ENCODE measurements at places on chromosomes 6 and 20.

GRCh38 chr20:38175304-38176180 is 10.5 kb upstream of the TGM2 start:
- H3K36me3 ChIP-seq: no peaks in the 10 kb centered on the region
- peaks cover 91% of the 10 kb centered on the region for H3K4me1 ChIP-seq
- no peak overlapping the region for H3K27ac ChIP-seq
- no peak overlapping the region for H3K4me3 ChIP-seq
- H3K27me3 ChIP-seq: peaks cover 8% of the 10 kb centered on the region

DNA sequence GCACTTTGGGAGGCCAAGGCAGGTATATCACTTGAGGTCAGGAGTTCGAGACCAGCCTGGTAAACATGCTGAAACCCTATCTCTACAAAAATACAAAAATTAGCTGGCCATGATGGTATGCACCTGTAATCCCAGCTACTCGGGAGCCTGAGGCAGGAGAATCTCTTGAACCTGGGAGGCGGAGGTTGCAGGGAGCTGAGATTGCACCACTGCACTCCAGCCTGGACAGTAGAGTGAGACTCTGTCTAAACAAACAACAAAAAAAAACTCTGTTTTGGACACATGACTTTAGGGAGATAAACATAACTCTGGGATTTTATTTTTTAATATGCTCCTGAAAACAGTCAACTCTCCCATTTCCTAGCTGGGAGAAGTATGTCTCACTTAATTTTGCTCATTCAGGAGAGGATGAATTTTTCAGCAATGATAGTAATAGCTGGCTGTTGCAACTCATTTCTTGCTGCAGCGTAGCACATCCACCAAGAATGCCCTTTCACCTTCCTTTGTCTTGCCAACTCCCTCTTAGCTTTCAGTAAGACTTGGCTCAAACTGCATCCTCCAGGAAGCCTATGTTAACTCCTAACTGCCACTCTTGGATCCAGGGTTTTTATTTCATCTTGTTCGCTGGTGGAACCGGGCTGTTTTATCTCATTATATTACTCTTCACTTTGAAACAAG is 24.3 kb downstream of the TOP1 start:
- H3K4me1 ChIP-seq: peaks cover 94% of the 10 kb centered on the region
- peaks cover 43% of the 10 kb centered on the region for H3K36me3 ChIP-seq
- H3K4me3 ChIP-seq: peak overlapping the region; percentile 34
- no peak for DNase-seq
- peaks cover 3% of the 10 kb centered on the region for H3K27me3 ChIP-seq

GRCh38 chr20:50580842-50581544 is 70.8 kb downstream of the PTPN1 start:
- no peak overlapping the region for H3K4me3 ChIP-seq
- peaks cover 26% of the 10 kb centered on the region for H3K4me1 ChIP-seq
- no peak for DNase-seq
- H3K36me3 ChIP-seq: peaks cover 75% of the 10 kb centered on the region

DNA sequence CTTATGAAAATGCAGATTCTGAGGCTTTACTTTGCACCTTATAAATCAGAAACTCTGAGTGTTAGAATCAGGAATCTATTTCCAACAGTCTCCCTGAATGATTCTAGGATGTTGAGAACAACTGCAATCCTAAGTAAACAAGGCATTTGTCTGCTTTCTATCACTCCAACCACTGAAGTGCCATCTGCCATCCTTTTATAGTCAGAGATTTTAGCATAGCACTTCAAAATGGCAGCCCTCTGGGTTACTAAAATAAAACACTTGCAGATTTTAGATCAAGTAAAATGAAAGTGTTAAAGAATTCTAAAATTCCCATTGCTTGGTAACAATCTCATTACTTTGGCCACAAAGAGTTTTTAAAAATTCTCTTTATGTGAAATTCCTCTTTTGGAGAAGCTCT is 258.9 kb downstream of the CD109 start:
- peaks cover 4% of the 10 kb centered on the region for H3K27me3 ChIP-seq
- H3K4me3 ChIP-seq: no peak overlapping the region
- H3K27ac ChIP-seq: no peak overlapping the region
- DNase-seq: no peak
- H3K36me3 ChIP-seq: no peaks in the 10 kb centered on the region
- H3K4me1 ChIP-seq: no peaks in the 10 kb centered on the region

GRCh38 chr6:165487347-165487746 is 175.7 kb downstream of the PDE10A start:
- DNase-seq: no peak
- peaks cover 4% of the 10 kb centered on the region for H3K27me3 ChIP-seq
- no peak overlapping the region for H3K4me3 ChIP-seq
- H3K27ac ChIP-seq: peak overlapping the region; percentile 31
- peaks cover 17% of the 10 kb centered on the region for H3K4me1 ChIP-seq

DNA sequence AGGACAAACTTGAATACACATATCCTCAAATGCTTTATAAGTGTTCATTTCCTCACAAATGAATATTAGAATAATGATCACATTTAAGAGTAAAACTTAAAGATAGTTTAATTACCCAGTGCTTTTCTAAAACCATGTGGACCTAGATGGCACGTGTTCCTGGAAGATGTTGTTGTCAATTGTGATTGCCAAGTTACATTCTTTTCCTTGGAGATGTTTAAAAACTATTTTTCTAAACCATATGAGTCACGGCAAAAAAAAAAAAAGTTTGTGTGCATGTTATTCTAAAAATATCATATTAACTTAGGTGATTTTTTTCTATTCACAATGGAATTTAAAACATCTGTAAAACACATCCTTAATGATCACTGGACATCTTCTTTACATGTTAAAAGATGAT is 51.1 kb downstream of the RCAN2 start:
- H3K27ac ChIP-seq: no peak overlapping the region
- no peak for DNase-seq
- no peak overlapping the region for H3K4me3 ChIP-seq

DNA sequence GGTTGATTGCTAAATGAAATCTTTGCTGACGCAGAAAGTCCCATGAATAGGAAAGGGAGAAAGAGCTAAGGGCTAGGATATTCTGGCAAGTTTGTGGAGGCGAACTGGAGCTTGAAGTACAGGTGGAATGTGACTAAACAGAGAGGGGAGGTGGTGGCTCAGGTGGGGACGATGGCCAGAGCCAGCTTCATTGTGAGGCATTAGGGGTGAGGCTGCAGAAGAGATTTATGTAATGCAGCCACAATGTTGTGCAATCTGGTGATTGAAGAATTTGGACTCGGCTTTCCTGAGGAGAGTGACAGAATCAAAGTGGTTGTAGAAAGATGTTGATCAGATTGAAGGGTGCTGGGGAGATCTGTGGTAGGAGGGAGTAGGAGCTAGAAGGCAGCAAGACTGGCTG is 42.9 kb upstream of the SPACA1 start:
- DNase-seq: no peak
- peaks cover 46% of the 10 kb centered on the region for H3K4me1 ChIP-seq

DNA sequence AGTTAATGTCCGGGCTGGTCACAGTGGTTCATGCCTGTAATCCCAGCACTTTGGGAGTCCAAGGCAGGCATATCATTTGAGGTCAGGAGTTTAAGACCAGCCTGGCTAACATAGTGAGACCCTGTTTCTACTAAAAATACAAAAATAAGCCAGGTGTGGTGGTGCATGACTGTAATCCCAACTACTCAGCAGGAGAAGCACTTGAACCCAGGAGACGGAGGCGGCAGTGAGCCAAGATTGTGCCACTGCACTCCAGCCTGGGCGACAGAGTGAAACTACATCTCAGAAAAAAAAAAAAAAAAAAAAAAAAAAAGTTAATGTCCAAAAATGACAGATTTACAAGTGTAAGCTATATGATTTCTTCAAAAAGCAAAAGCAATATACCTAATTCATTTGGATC is 124.9 kb downstream of the CCDC170 start:
- no peaks in the 10 kb centered on the region for H3K27me3 ChIP-seq
- DNase-seq: no peak
- no peak overlapping the region for H3K27ac ChIP-seq
- peaks cover 8% of the 10 kb centered on the region for H3K4me1 ChIP-seq

DNA sequence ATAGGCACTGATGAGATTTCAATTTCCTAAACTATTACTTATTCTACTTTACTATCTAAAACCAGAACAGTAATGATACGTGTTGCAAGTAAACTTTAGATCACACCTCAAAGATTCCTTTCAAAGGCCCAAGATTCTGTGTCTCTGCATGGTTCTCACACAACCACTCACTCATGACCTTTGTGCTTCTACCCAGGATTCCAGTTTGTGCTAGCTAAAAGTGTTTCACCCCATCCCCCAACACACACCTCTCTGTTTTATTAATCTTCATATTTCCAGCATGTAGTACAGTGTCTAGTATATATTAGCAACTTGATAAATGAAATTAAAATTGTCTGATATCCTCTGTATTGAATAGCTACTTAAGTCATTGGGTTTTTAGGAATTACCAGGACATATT is 8.8 kb upstream of the SH3BGRL2 start:
- H3K27ac ChIP-seq: no peak overlapping the region
- no peaks in the 10 kb centered on the region for H3K36me3 ChIP-seq
- no peak overlapping the region for H3K4me3 ChIP-seq
- peaks cover 32% of the 10 kb centered on the region for H3K4me1 ChIP-seq

DNA sequence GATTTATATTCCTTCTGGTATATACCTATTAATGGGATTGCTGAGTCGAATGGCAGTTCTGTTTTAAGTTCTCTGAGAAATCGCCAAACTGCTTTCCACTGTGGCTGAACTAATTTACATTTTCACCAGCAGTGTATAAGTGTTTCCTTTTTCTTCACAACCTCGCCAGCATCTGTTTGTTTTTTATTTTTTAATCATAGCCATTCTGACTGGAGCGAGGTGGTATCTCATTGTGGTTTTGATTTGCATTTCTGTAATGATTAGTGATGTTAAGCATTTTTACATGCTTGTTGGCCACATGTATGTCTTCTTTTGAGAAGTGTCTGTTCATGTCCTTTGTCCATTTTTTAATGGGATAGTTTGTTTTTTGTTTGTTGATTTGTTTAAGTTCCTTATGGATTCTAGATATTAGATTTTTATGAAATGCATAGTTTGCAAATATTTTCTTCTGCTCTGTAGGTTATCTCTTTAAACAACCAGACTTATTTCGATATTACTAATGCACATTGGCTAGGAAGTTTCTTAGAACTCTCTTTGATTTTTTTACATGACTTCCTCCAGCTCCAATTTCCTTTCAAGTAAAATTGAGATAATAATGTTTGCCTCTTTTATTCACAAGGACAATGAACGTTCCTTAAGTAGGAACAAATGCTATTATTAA is 12.2 kb upstream of the VNN1 start:
- DNase-seq: no peak
- H3K27me3 ChIP-seq: no peaks in the 10 kb centered on the region
- no peaks in the 10 kb centered on the region for H3K36me3 ChIP-seq
- no peak overlapping the region for H3K4me3 ChIP-seq
- H3K27ac ChIP-seq: no peak overlapping the region
- peaks cover 21% of the 10 kb centered on the region for H3K4me1 ChIP-seq

- H3K27me3 ChIP-seq: no peaks in the 10 kb centered on the region
- no peak for DNase-seq
Observed at GRCh38 chr20:32845786-32846185, 12.9 kb upstream of the EFCAB8 start.

- DNase-seq: no peak
- peaks cover 30% of the 10 kb centered on the region for H3K4me1 ChIP-seq
- H3K27ac ChIP-seq: no peak overlapping the region
- no peak overlapping the region for H3K4me3 ChIP-seq
- H3K27me3 ChIP-seq: peaks cover 44% of the 10 kb centered on the region
- H3K36me3 ChIP-seq: no peaks in the 10 kb centered on the region
Observed at GRCh38 chr20:2708073-2708415, 15.5 kb downstream of the EBF4 start.

- peak overlapping the region; percentile 76 for H3K27ac ChIP-seq
- DNase-seq: no peak
- peak overlapping the region; percentile 14 for H3K4me3 ChIP-seq
- H3K36me3 ChIP-seq: no peaks in the 10 kb centered on the region
- H3K27me3 ChIP-seq: peaks cover 18% of the 10 kb centered on the region
Observed at GRCh38 chr6:45835721-45836437, 179.8 kb downstream of the CLIC5 start.

DNA sequence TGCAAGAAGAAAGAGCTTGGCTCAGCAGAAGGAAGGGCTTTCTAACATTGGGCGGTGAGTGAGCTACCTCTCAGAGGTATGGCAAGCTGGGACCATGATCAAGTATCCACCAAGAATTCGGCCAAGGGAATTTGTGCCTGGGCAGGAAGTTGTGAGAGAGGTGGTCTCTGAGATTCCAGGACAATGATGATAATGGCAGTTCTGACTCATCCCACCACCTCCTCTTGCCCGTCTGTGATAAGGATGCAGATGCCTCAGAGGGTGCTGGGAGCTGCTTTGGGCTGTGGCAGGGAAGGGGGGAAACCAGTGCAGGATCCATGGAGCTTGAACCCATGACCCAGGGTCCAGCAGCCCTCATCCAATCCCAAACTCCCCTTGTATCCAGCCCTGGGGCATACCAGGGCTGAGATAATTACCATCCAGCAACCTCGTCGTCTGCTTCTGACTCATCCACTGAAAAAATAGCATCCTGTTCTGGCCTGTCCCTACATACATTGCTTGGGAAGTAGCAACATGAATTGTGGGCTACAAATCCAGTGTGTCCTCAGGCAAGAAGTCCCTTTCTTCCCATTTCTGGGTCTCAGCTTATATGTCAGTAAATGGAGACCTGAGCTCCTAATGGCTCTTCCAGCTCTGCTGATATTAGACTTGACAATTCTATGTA is 5.9 kb downstream of the TGM6 start:
- DNase-seq: no peak
- H3K4me1 ChIP-seq: peaks cover 6% of the 10 kb centered on the region
- peaks cover 10% of the 10 kb centered on the region for H3K27me3 ChIP-seq
- H3K27ac ChIP-seq: no peak overlapping the region
- H3K4me3 ChIP-seq: no peak overlapping the region

GRCh38 chr6:135423649-135424128 is 73.9 kb downstream of the AHI1 start:
- no peak overlapping the region for H3K27ac ChIP-seq
- no peak for DNase-seq
- H3K4me1 ChIP-seq: no peaks in the 10 kb centered on the region
- H3K27me3 ChIP-seq: no peaks in the 10 kb centered on the region
- H3K36me3 ChIP-seq: no peaks in the 10 kb centered on the region
- no peak overlapping the region for H3K4me3 ChIP-seq

GRCh38 chr6:159090530-159091480 is 46.0 kb upstream of the TAGAP start:
- no peak overlapping the region for H3K27ac ChIP-seq
- H3K4me3 ChIP-seq: no peak overlapping the region
- DNase-seq: no peak
- H3K27me3 ChIP-seq: peaks cover 11% of the 10 kb centered on the region
- peaks cover 32% of the 10 kb centered on the region for H3K4me1 ChIP-seq

- H3K27ac ChIP-seq: no peak overlapping the region
- H3K36me3 ChIP-seq: no peaks in the 10 kb centered on the region
- H3K27me3 ChIP-seq: peaks cover 20% of the 10 kb centered on the region
- no peak for DNase-seq
Observed at GRCh38 chr6:18284261-18284660, 19.9 kb upstream of the DEK start.

All from nephron progenitor cell (in vitro differentiated cells).